GM23248 (cell line): ENCODE measurements at places on chromosomes 12 and 14. TPM values are rescaled to one million over a fixed set of nuclear protein-coding genes. Genes with fewer than 3 reads are reported as not detected.

STXBP6 gene
- total RNA-seq: 13.9 and 14.4 TPM in 2 replicates

RDH12 gene
- not detected in 2 replicates for total RNA-seq

RNFT2 gene
- total RNA-seq: 0.43 TPM in 1 of 2 replicates, not detected in the other

CNTN1 gene
- 0.32 and 0.51 TPM in 2 replicates for total RNA-seq

SCN8A gene
- 12.9 and 13.8 TPM in 2 replicates for total RNA-seq

CIROP gene
- not detected in 2 replicates for total RNA-seq
